KBM-7 (cell line): ENCODE measurements at places on chromosomes 2 and 18.
A peak's percentile ranks its signal among the peaks of the same experiment; 100 is the strongest.

DNA sequence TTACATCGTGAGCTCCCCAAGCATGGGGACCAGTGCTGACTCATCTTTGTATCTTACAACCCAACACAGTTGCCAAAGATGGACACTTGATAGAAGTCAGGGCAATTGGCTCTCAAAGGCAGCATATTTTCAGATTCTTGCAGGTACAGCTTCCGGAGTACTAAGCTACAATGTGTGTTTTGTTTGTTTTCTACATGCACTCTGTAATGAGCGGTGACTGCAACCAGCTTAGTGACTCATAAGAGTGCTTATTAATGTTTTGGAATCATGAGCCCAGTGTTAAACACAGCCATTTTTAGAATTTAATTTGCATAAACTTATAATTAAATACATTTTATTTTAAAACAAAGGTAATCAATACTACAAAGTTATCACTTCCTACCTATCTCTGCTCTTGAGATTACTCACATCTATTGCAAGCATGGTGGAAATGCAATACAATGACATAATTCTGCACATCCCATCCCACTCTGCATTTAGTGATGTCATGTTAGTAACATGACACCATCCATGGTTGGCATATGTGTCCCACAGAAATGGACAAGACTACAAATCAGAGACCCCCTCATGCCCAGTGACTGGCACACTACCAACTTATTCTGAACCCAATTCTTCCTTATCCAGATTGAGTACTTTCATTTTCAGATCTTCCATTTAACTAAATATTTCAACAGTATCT, 399.8 kb upstream of the ST6GAL2 start:
- no peak for DNase-seq

DNA sequence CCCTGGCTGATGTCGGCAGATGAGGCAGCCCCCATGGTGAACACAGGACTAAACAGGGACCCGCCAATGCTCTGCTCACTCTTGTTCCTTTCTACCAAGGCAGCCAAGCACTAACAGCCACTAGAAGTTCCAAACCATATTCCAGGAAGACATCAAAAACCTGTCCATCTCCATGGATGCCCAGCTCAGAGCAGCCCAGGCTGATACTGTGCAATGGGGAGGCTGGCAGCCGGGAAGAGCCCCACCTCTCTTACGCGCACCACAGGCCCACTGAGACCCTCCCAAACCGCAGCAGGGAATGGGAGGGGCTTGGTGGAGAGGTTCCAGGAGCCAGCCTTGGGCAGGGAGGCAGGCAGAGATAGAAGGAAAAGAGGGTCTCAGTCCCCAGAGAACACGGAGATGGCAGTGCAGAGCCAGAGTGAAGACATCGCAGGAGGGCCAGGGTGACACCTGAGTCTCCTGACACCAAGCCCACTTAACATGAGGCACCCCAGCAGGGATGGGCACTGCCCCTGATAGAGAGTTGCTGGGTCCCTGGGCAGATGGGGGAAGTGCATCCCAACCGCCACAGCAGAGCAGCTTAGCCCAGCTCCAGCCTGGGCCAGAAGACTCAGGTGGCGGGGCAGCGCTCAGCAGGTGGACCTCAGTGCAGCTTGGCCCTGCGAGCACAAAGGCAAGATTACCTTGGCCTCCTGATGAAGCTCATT, 3.4 kb downstream of the HS6ST1 start:
- no peak for DNase-seq

GRCh38 chr2:27954771-27955383, 64.3 kb downstream of the BABAM2 start:
- DNase-seq = peak; percentile 94

DNA sequence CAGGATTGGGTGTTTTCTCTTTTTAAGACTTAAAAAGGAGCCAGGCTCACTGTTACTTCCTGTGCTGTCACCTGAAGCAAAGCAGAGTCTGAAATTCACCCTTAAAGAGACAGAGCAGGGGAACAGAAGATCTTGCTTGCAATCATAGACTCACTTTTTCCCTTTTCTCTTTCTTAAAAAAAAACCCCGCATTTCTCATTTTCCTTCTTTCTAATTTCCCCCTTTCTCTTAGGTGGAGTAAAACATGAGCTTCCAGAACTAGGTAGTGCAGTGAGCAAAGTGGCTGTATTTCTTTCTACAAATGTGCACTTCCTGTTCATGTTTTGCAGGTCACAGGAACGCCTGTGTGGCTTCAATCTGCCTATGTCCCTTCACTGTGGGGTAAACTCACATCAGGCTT, 381.2 kb downstream of the LPIN1 start:
- no peak for DNase-seq

DNA sequence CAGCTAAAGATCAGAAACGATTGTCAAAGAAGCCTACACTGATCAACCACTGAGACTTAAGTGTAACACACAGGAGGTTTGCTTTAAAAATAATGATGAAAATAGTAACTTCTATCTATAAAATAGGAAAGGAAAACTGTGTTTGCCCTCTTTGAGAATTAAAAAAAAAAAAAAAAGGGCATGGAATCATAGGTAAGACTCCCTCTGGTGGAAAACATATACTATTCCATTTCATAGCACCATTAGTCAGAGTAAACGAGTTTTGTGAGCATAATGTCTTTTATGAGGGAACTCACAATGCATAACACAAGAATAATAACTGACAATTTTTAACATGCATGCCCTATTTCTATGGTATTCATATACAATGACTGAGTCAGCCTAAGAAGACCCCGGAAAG, 36.3 kb downstream of the SLC35F5 start:
- DNase-seq = peak; percentile 24

- DNase-seq = no peak
Measured at GRCh38 chr2:99956232-99957030, 186.0 kb downstream of the AFF3 start.

- DNase-seq = no peak
Measured at GRCh38 chr2:126792993-126793392, 105.7 kb upstream of the TEX51 start.

- no peak for DNase-seq
Measured at GRCh38 chr2:13002536-13003331, 286.0 kb downstream of the TRIB2 start.

DNA sequence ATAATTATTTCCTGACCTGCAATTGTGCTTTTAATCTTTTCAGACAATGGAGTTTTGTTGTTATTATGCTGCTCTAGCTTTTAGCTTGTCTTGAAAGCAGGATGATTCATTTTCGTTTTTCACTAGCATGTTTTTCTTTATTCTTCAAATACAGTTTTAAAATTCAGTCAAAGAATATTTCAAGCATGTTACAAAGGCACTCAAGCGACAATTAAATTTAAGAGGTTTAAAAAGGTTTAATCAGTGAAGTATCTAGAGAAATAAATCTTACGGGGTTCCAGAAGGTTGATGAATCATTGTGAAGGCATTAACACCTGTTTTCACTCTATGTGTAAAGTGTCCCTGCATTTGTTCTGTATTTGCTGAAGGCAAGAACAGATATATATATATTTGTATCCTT, 390.7 kb upstream of the TMEFF2 start:
- DNase-seq = no peak

GRCh38 chr2:108627911-108628567, 91.2 kb upstream of the RANBP2 start:
- DNase-seq = no peak

DNA sequence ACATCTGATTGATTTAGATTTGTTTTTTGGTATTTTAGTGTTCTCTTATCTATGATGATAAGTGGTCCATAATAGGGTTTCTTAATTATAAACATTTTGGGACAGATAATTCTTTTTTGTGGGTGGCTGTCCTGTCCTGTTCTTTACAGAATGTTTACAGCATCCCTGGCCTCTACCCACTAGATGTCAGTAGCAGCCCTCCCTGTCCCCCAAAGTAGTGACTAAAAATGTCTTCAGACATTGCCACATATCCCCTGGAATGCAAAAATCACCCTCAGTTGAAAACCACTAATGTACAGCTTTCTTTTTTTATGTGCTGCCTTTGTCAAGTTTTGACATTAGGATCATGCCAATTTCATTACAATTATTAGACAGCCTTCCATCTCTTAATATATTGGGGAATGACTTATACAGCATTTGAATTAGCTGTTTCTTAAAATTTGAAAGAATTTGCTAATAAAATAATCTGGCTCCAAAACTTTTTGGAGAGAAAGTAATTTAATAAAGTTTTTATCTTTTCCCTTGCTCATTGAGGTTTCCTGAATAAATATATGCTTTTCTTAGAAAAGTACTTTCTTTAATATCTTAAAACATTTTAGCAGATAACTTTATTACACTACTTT, 19.5 kb downstream of the WIPF1 start:
- DNase-seq = peak; percentile 72

GRCh38 chr2:150207979-150208378, 279.5 kb downstream of the RND3 start:
- DNase-seq = no peak

DNA sequence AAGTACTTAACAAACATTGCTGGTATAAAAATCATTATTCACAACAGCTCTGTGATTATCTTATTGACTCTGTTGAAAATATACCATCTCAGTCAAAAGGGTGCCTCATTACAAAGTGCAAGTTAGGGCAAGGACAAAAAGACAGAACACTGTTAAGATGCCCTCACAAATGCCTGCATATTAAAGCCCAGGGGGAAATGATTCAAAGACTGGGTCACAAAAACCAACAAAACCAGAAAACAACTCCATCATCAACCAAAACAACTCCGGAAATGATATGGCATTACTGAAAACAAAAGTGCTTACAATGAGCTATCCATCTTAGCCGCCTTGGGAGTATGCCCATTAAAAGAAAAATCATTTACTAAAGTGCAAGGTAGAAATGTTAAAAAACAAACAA, 9.9 kb downstream of the PLA2R1 start:
- no peak for DNase-seq

DNA sequence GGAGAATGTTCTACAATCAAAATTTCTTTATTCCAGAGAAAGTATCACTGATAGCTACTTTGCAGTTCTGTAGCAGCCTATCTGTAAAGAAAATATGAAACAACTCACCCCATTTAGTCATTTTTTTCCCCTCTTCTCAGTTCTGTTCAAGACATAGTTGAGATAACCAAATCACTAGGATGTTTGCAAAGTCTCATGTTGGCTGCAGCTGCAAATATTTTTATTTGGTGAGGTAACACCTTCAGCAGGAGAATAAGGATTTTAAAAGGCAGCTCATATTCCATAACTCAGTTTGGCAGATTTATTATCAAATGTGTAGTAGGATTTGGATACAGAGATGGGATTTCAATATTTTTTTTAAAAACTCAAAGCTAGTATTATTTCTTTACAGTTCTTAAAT, 41.0 kb downstream of the HNRNPLL start:
- no peak for DNase-seq

DNA sequence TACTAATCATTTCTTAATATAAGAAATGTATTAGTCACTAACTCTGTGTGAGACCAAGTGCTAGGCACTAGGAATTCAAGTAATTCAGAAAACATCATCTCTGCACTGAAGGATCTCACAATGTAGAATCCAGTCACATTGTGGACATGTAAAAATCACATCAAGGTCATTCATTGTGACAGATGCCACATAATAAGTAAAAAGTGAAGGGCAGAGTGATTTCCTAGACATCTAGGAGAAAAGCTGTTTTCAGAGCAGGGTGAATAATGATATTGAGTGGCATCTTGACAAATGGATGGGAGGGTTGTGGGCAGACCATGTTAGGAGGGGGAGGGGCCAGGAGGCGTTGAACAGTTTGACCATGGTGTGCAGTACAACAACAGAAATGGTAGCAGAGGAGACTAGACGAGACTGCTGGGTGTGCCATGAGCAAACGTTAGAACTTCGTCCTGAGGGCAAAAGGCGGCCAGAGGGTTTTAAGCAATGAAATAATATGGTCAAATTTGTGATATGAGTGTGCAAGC, 93.8 kb downstream of the DTNA start:
- DNase-seq = no peak

DNA sequence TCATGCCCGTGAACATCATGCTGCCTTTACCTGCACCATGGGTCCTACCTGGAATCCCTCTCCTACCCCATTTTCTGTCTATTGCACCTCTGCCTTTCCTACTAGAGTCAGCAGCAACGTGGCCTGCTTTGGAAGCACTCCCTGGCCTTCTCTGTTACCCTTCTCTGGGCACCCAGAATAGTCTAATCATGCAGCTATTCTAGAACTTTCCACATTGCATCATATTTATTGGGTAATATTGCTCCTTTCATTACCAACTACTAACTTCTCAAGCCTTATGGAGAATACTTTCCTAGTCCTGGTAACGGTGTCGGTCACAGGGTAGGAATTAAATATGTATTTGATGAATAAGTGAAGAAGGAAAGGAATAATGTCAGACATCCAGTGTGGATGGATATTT, 33.3 kb upstream of the CREG2 start:
- DNase-seq = no peak

GRCh38 chr2:187424146-187424545, 23.9 kb downstream of the CALCRL start:
- no peak for DNase-seq

DNA sequence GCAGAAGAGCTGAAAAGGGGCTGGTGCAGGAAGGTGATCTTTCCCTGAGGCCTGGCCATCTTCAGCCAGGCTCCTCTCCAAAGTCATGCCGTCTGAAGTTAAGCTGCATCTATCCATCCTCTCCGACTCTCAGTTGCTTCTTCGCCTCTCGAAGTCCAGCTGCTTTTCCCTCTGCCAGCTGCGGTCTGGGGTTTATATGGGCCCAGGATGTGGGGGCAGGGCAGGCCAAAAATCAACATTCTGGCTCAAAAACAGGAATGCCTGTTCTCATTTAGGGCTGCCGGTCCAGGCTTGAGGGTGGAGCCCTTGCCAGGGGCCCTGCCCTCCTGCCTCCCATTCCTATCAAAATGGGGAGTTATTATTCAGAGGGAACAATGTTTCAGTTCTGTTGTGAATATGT, 31.2 kb downstream of the CREG2 start:
- no peak for DNase-seq

DNA sequence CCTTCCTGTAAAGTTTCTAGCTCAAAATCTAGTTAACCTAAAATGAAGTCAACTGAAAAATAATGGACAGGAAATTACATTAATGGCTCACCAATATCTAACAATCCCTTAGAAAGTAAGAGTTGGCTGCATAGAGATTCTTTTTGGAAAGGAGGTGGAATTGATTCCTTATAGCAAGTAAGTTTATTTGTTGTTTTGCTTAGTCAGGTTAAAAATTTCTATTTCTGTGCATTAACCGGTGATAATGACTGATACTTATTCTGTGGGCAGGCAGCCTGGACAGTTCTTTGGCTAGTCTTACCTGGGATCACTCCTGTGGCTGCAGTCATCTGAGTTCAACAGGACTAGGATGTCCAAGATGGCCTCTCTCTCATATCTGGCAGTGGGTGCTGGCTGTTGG, 6.9 kb upstream of the BCL2L11 start:
- DNase-seq = no peak

- no peak for DNase-seq
Measured at GRCh38 chr18:47512726-47513435, 261.4 kb upstream of the SKOR2 start.

- DNase-seq = no peak
Measured at GRCh38 chr18:63405986-63406385, 16.3 kb downstream of the VPS4B start.
